ENCODE measurements at places on chromosomes 6 and 20.

DNA sequence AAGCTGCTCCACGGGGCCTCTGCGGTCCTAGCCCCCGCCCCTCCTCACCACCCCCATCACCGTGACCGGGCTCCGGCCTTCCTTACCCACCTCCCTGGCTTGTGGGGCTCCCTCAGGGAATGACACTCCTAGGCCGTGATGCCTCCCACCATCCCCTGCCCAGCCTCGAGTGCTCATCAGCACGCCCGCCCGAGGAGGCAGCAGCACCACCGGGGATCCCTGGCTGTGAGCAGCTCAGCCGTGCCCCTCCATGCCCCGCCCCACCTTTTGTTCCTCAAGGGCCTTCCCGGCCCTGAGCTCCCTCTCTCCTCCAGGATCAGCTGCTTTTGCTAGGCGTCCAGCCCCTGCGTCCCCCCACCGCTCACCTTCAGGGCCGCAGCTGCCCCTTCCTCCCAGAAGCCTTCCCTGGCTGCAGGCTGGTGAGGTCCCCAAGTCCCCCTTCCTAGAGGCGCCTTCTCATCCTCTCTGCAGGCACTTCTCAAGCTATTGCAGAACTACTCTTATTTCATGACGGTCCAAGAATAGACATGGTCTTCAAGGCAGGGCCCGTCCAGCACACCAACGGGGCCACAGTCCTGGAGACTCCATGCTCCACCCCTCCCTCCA, 3.0 kb downstream of the FNDC11 start:
- DNase-seq: no peak

- DNase-seq: no peak
Measured at GRCh38 chr6:158634695-158635426, 9.7 kb downstream of the DYNLT1 start.

DNA sequence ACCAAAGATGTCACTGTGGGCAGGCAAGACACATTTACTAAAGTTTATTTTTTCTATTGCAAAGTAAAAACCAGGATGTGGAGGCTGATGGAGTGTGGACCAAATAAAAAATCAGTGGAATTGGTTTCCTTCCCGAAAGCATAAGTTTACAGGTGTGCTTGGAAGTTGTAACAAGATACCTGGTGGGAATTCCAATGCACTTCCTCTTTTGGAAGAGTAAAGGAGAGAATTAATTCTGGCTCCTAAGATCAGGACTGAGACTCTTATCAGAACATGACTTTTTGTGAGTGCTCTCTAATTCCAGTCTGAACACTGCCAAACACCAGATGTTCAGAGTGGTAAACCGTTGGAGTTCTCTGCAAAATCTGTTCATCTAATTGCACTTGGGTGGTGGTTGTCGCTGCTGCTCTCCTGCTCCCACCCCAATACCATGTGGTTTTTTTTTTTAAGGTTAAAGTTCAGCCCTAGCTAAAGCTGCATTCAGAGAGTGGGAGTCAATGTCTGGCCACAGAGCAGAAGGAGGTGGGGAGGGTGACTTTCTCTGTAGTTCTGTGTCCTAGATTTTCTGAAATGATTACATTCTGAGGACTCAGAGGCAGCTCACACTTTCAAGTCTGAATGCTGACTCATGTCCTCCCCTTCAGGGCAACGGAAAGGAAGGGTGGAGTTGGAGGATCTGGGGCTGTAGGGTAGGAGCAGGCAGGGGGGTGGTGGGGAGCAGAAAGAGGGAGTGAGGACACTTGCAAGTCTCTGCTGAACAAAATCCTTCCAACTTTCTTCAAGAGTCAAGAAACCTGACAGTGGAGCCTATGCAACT, 275.8 kb upstream of the PRDM1 start:
- peak; percentile 83 for DNase-seq

DNA sequence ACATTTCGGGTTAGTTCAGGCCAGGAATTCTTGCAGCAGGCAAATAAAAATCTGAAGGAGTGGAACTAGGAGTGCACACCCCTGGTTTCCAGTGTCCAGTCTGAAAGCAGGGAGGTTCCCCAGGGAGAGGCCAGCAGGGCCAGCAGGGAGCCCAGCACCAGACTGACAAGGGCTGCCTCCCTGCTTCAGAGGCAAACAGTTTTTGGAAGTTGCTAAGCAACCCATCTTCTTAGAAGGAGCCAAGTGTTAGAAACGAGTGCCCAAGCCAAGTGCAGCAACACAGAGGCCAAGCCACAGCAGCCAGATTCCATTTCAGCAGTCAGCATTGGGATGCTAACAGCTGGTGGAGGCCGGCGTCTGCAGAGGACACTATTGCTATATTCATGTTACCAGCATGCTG, 179.1 kb downstream of the SYNDIG1 start:
- DNase-seq: peak; percentile 34

DNA sequence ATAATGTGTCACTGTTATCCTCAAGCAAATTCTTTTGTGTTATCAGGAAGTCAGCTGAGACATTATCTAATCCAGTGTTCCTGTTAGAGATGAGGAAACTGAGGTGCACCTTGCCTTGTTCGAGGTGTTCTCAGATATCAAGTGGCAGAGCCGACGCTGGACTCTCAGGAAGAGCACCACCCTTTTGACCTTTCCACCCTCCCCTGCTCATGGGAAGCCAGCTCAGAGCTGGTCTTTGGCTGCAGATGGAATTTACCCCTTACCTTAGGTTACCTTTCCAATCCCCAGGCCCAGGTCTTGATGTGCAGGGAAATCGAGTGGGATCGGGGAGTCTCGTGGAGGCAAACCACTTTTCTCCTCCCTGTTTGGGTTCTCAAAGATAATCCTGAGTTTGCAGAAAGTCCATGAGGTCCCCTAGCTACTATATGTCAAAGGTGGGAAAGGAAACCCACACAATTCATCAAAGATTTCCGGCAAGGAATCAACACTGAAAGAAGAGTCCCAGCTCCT, 62.9 kb upstream of the PIM1 start:
- DNase-seq: no peak

DNA sequence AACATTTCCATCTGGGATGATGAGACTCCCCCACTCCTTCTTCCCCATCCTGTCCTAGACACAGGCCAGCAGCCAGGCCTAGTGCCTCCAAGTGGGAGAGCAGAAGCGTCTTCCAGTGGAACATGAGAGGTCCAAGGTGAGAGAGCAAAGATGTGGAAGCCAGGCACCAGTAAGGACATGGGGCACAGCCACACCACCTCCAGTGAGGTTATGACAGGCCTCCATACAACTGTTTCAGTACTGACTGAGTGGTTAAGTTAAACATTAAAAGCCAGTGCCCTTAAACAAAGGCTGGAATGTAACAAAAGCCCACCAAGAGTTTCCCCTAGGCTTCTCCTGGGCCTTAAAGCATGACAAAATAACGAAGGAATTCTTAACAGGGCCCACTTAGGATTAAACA, 5.3 kb downstream of the ZBTB24 start:
- no peak for DNase-seq

GRCh38 chr6:139099984-139100383, 34.9 kb upstream of the HECA start:
- DNase-seq: no peak

DNA sequence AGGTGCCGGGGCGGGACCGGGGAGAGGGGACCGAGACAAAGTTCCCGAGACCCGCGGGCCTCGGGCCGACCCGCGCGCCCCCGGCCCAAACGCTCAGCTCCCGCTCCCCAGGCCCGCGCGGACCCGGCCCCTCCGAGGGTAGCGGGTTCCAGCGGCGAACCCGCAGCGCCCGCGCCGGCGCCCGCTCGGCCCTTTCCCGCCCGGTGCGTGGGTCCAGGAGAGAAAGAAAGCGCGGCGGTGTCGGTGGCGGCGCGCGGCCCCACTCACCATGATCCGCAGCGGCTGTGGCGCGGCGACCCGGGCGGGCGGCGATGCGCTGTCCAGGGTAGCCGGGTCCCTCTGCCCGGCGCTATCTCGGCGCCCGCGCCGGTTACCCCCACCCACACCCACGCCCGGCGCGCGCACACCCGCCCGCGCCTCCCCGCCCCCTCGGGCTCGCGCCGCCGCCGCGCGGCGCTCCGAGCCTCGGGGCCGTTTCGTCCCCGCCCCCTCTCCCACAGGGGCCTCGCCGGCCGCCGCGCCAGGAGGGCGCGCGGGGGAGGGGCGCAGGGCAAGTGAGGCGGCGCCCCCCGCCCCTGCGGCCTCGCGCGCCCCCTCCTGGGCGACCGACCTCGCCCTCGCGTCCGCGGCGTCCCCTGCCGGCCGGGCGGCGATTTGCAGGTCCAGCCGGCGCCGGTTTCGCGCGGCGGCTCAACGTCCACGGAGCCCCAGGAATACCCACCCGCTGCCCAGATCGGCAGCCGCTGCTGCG, at the start of gene ELOVL2:
ELOVL2 (minus strand) TSS at position 345 of the 751 bp plus-strand sequence; CDS start at position 270, 75 bp downstream.
- no peak for DNase-seq

- no peak for DNase-seq
Measured at GRCh38 chr20:34315236-34315635, 12.1 kb upstream of the AHCY start.

DNA sequence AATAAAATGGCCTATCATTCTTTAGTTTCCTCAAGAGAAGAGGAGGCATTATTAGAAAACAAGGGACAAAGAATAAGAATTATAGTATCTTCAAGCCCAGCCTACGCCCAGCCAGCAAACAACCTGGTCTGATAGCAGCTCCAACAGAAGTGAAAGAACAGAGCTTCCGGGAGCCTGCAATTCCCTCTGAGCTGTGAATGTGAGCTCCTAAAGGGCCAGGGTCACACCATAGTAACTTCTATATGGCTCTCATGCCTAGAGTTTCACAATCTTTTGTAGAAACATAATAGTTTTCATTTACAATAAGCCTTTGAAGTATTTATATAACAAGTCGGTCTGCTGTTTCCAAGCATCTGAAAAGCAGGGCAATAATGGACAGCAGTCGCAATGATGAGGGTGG, 116.5 kb downstream of the SMLR1 start:
- no peak for DNase-seq

DNA sequence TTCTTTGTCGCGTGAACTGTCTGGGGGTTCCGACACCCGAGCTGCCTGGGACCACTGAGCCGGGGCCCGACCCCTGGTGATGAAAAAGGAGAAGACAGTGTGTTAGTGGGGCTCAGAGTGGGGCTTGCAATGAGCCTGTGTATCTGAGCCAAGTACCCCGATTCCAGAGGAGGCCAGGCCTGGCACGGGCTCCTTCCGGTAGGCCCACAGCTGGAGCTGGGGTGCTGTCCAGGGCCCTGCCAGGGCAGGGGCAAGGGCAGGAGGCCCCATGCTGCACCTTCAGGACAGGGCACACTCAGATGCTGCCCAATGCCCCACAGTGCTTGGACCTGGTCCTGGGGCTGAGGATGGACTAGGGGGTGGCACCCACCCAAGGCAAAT, 89.4 kb downstream of the TAF4 start:
- no peak for DNase-seq

GRCh38 chr20:19515074-19515473, 243.0 kb upstream of the RIN2 start:
- DNase-seq: no peak

- DNase-seq: no peak
Measured at GRCh38 chr6:41074692-41075436, 2.1 kb downstream of the NFYA start.

DNA sequence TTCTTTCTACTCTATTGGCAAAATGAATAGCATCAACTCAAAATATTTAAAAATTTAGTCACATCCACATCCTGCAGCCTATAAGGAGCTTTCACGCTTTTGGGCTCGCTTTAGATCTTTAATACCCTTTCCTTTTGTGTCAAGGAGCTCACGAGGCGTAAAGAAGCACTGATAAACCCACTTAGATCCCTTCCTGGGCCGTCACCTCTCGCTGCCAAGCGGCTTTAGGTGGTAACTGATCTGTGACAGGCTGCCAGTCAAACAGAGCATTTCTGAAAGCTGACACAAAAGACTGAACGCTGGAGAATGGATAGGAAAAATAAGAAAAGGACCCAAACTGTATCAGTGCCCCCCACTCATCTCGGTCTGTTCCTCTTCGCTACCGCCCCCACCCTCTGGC, 385.7 kb upstream of the MMS22L start:
- DNase-seq: no peak

- DNase-seq: no peak
Measured at GRCh38 chr6:116741571-116741970, 23.9 kb downstream of the FAM162B start.

- DNase-seq: no peak
Measured at GRCh38 chr20:63457737-63458136, 14.7 kb downstream of the KCNQ2 start.

DNA sequence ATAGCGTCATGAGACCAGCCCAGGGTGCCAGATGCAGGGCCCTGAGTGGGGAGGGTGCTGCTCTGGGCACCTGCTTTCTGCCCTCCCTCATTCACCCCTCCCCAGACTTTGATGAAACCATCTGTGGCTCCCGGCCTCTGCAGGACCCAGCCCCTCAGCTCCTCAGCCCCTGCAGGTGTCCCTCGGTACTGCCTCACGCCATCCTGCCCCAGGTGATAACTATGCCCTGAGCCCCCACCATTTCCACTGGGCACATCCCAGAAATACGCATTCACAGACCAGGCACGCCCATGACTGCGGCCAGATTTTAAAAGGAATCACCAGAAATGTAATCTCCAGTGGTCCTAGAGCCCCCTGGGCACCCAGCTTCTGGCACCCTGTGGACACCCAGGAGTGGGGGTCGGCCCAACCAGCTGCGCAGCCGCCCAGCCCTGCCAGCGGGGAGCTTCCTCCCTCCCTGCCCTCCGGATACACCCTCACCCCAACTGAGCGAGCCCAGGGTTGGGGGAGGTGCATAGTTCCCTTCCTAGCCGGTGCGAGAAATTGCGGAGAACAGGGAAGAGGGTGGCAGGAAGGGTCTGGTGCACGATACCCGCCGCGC, 615 bp upstream of the NTSR1 start:
- peak; percentile 78 for DNase-seq

DNA sequence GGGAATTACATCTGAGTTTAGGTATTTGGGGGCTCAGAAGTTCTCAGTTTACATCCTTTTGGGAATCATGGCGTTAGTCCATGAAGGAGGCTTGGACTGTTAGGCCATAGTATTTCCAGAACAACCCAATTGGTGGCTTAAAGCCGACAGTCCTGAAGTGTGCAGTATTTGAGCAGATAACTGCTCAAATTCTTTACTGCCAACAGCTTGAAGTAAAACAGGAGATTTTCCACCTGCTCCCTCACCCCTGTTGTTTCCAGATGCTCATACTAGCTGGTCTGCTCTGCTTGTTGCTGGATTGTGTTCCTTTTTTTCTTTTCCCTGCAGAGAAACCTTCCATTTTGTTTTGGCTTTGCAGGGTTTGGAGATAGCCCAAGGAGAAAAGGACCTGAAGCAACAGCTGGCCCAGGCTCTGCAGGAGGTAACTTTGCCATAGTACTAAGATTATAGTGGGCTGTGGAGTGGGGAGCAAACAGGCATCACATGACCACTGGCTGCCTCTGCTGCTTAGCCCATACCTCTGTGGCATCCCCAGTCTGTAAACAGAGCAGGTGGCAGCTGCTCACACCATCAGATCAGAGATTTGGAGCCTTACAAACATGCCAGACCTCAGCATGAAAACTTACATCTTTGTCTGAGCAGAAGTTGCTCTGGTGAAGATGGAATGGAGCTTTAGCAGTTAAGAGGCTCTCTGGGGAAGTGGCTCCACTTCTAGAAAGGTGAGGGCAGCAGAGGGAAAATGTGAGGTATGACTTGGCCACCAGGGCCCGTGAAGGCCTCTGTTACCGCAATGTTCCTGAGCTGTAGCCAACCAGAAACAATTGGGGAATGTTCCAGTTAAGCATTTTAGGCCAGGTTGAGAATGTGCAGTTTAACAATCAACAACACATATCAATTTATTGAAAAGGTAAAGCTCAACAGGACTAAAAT, 17.6 kb downstream of the RNF8 start:
- peak; percentile 91 for DNase-seq

- DNase-seq: no peak
Measured at GRCh38 chr6:117740605-117741004, 65.3 kb downstream of the NUS1 start.
